ENCODE measurements at places on chromosomes 6 and 20.

DNA sequence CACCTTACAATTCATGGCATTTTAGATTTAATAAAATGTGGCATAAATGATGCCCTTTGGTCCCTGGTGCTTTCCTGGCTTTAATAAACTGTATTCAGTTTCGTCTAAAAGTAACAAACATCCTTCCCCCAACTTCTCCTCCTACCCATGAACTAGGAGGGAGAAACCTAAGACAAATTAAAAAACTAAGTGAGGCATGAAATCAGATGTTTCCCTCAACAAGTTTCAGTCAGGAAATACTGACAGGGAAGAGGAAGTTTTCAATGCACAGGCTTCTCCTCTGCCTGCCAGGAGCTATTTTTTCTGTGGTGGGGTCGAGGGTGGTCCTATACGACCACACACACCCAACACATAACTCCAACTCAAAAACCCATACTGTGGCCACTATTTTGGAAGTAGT lies 10.0 kb downstream of the HBS1L start:
- no peak for DNase-seq

- DNase-seq = no peak
These were observed 31.1 kb downstream of the OSBPL2 start for GRCh38 chr20:62269378-62269777.

DNA sequence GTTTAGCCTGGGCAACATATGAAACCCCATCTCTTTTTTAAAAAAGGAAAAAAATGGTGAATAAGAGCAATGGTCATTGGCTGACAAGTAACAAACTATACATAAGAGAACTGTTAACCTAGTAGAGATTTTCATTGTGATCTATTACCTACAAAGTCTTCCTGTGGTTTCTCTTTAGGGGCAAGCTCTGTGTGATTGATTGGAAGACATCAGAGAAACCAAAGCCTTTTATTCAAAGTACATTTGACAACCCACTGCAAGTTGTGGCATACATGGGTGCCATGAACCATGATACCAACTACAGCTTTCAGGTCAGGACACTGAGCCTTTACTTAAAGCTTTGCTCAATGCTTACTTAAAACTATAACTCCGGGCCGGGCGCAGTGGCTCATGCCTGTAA lies 19.2 kb downstream of the MGME1 start:
- DNase-seq = no peak

GRCh38 chr6:144952456-144953240 lies 667.5 kb downstream of the UTRN start:
- no peak for DNase-seq

DNA sequence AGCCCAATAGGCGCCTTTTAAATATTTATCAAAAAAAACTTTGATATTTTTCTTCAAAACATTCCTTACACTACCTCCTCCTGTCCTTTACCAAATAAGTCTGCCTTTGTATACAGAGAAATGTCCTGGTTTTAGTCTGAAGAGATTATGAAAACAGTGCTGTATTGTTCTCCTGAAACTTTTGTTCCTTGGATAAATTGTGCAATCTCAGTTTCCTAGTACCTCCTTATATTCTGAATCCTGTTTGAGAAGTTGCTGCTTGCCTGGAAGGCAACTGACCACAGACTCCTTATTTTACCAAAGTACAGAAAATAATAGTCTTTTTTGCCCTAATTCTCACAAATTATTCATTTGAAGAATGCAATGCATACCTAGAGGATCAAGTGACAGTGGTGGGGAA lies 349.5 kb downstream of the EPHA7 start:
- no peak for DNase-seq

- no peak for DNase-seq
These were observed 613.2 kb upstream of the FLRT3 start for GRCh38 chr20:14950633-14951032.

DNA sequence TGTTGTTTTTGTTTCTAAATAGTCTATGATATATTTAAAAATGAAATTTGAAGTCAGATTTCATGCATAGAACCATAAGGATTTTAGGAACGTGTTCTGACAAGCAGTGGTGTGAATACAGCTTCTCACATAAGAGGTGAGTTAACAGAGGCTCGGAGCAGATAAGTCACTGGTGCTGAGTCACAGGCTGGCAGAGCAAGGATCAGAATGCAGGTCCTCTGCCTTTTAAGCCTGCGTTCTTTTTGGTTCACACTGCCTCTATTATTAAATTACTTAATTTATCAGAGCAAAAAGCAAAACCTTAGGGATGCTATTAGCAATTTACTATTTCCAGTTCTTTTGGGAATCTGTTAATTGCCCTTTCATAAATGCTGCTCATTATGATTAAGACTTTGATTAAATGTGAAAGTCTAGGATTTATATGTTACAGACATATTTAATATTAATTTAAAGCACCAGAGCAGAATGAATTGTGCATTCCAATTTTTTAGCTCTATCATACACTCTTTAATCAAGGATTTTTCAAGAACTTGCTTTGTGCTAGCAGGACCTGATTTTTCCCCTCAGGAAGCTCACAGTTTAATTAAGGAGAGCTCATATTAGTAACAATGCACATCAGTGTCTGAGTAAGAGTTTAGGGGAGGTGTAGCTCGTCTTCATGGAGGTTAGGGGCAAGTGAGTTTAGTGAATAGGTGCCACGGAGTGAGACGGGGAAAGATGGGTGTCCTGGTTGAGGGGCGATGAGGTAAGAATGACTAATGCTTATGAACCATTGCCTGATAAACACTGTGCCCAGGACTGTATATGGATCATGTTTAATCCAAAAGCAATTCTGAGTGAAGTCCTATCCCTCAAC lies 212.7 kb upstream of the AGPAT4 start:
- no peak for DNase-seq

DNA sequence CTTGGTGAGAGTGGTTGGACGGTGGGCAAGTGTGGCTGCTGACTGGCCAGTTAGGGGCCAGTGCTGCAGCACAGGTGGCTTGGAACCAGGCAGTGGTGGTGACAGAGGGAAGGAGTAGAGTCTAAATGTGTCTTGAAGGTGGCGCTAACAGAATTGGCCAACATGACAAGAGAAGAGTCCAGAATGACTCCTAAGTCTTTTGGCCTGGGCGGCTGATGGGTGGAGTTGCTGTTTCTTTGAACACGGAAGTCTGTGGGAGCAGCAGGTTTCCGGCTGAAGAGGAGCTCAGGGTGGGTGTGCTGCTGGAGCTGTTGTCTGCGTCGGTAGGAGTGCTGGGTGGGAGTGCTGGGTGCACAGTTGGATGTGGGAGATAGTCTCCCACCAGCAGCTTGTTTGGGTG lies 10.1 kb downstream of the LSM14B start:
- DNase-seq = no peak

DNA sequence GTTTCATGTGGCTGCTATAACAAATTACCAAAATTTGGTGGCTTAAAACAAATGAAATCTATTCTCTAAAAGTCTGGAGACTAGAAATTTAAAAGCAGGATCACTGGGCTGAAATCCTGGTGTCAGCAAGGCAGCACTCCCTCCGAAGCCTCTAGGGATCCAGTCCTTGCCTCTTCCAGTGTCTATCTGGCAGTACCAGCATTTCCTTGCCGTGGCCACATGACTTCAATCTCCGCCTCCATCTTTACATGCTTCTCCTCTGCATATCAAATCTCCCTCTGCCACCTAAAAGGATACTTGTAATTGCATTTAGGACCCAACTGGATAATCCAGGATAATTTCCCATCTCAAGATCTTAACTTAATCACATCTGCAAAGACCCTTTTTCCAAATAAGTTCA lies 30.2 kb downstream of the ARHGAP18 start:
- no peak for DNase-seq

- no peak for DNase-seq
These were observed 766.0 kb upstream of the MAP3K7 start for GRCh38 chr6:91352878-91353277.

DNA sequence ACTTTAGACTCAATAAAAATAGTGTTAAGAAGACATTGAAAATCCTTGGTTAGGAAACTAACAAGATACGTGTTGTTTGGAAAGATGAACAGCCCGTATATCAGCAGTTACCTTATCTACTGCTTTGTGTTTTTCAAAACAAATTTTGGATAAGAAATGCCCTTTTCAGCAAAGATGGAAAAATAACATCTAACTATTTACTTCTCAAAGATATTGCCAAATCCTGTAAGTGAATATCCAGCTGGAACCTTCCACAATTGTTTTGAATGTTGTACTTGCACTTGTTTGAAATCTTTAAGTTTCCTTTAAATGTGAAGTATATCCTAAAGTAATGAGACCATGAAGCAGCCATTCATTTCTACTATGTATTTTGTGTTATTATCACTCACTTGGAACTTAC lies 14.6 kb downstream of the TAGAP start:
- DNase-seq = no peak

GRCh38 chr6:141165002-141165665 lies 967.6 kb upstream of the GJE1 start:
- no peak for DNase-seq

DNA sequence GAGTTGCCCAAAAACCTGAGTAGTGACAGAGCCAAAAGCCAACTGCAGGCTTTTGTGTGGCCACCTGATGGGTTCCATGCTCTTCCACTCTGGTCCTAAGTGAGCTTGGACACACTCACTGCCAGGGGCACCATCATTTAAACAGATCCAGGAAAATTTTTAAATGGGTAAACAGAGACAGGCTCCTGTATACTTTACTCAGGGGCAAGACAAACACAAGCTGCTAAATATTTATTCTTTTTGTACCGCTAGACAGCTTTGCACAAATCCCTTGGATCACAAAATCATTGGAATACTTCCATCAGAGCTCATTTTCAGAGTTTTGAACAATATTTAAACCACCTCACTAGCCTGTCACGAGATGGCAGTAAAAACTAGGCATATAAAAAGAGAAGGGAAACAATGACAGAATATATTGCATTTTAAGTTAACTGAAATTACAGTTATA lies 31.4 kb downstream of the GCLC start:
- no peak for DNase-seq

DNA sequence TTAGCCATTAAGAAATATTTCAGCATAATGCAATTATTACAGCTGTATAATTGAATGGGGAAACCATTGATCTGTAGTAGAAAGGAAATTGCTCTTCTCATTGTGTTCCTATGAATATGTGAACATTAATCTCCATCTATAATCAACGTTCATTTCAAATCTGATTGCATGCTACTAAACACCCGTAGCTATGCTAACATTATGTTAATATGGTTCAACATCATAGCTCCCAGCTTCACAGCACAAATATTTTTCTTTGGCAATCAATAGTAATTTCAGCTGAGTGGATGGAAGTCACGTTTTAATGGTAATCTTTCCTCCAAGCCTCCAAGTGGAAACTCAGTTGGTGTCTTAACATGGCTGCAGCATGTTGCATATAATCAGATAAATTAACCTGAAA lies 454.4 kb downstream of the MAFB start:
- no peak for DNase-seq

All from stimulated activated CD4-positive, alpha-beta T cell treated with anti-CD3 and anti-CD28 coated beads, Interleukin-4, amount 100 ng/mL, for 4 hours (primary cell).